Spleen (tissue), 13 donors: ENCODE measurements at places on chromosomes 7 and 10. TPM values are rescaled to one million over a fixed set of nuclear protein-coding genes. Genes with fewer than 3 reads are reported as not detected.

The UCMA gene
- polyA plus RNA-seq, result not detected

The ZNF487 gene
- polyA plus RNA-seq, result 4.9 TPM

The CYP2E1 gene
- polyA plus RNA-seq, result 0.61 TPM

The AOC1 gene
- 0.39 TPM for polyA plus RNA-seq

The ACTR1A gene
- polyA plus RNA-seq, result 34.7 TPM

The SSC4D gene
- 0.68 TPM for polyA plus RNA-seq

The OR9A2 gene
- not detected for polyA plus RNA-seq

The TMEM139 gene
- polyA plus RNA-seq, result 0.52 TPM

The LCOR gene
- 2.4 TPM for polyA plus RNA-seq

The HOXA10 gene
- 0.05 TPM for polyA plus RNA-seq

The SPAG6 gene
- not detected for polyA plus RNA-seq

DNA sequence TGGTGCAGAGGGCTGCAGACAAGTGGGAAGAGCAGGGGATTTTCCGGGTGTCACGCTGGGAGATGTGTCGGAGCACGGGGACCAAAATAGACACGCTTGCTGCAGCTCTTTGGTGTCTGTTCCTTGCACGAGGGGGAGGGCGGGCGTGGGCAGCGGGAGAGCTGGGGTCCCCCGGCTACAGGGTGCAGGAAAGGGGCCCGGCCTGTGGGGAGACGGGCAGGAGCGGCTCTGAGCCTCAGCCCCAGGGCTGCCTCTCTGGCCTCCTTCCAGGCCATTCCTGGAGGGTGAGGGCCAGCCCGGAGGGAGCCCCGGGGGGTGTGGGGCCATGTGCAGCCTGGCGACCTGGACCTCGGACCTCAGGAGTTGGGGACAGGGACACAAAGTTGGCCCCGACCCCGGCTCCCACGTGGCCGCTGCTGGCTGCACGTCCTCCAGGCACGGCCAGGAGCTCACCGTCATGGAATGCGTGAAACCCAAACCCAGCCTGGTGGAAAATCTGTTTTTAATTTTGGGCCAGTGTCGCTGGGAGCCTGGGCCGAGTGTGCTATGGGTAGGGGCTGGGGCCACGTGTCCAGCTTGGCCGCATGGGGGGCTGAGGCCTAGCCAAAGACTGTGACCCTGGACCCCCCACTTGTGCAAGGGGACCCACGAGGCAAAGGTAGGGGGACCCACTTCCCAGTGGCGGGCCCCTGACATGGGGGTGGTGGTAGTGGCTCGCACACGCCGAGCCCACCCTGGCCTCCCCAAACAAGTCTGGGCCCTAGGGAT is 6.6 kb downstream of the TTYH3 start:
- DNase-seq, result peak; percentile 79

DNA sequence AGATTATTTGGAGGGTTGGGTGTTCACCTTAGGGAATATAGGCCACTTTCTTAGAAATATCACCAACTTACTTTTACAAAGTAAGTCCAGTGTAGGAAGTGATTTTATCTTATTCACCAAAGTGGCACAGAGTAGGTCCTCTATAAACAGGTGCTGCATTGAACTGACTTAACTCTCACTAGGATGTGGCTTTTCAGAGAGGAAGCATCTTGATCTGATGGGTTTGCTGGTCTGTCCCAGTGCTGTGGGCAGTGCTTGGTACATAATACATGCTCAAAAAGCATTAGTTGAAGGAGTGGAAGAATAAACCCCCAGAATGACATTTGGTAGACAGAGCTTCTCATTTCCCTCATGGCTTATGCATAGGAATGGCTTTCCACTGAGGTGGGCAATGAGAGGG is 334.7 kb downstream of the LRMDA start:
- DNase-seq, result no peak

DNA sequence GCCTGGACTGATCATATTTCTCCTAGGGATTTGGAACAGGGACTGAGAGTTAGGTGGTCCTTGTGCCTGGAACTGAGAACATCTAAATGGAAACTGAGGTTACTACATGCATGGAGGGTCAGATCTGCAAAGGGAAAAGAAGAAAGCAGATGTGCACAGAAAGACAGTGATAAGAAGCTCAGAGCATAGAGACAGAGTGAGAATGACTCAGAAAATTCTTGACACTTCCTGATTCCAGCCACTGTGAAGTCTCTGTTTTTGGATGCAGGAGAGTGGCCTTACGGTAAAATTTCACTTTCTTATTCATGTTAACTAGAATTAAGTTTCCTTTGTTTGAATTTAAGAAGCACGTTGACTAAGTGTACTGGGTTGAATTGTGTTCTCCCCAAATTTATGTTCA is 241.7 kb downstream of the TMEM26 start:
- DNase-seq, result no peak

GRCh38 chr10:2831509-2831908 is 235.8 kb upstream of the PFKP start:
- DNase-seq, result no peak

DNA sequence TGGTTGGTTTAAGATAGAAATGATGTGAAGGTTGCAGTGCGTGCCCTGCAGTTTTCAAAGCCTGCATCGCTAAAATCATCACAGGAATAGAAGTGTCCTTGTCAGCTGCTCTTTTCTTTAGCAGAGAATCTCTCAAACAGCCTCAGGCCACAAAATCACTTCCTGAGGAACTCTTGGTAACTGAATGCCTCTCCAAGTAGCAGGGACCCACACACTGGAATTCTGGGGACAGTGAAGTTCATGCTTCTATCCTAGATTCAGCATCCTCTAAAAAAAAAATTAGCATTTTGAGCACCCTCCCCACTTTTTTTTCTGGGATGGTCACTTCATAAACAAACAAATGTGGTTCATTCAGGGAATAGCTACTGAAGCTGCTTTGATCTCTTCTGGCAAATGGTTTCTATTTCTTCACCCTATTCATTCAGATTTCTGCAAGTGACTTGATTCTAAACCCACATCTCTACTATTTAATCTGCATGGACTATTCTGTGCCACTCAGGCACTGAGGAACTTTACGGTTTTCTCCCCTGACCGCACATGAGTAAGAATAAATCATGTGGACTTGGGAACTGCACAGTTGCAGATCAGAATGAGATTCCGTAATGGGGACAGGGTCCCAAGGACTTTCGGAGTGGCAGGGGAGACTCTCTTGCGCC is 306.9 kb downstream of the FRMD4A start:
- no peak for DNase-seq

DNA sequence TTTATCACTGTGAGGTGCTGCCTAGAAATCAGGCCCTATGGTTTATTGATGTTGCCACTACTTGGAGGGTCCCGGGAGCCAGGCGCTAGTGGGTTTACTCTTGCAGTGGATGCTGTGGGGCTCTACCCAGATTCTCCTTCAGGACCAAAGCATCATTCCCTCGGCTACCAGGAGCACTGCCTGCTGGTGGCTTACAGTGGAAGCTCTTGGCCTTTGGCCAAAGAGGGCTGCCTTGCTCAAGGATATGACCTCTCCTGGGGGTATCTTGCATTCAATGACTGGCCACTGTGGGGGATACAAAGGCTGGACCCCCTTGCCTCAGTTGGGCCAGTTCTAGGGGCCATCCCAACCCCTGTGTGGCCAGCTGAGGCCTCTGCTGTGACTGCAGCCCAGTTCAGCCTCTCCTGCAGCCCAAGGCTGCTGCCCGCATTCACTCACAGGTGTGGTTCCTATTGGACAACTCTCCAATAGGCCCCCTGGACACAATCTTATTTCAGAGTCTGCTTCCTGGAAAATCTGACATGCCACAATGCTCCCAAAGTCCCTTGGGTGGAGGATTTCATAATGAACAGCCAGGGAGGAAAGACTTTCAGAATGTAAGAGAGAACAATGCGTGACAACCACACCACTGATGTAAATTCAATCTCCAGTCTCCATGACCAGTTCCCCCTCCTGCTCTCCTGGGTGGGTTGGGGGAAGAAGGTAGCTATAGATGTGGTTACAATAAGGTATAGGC is 196.3 kb downstream of the SNX10 start:
- DNase-seq, result no peak

GRCh38 chr7:151793531-151793951 is 83.4 kb downstream of the PRKAG2 start:
- peak; percentile 76 for DNase-seq

GRCh38 chr7:117325836-117326235 is 3.0 kb upstream of the WNT2 start:
- DNase-seq, result no peak

DNA sequence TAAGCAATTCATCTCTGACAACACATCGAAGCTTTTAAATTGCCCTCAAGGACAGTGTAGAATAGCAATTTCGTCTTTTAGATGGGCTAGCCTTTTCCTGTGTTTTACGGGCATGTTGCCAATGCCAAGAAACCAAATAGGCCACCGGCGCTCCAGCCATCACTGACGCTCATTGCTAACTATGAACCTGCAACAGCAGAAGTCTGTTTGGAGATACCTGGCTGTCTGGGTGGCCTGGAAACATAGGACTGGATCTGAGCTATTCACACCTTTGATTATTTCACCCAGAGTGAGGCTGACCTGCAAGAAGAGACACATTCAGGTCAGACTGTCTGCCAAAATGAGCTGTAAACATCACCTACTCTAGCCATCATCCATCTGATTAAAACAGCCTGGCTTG is 12.0 kb downstream of the KPNA7 start:
- no peak for DNase-seq

GRCh38 chr7:93860261-93860660 is 30.3 kb downstream of the TFPI2 start:
- DNase-seq, result no peak

- no peak for DNase-seq
Measured at GRCh38 chr7:65441010-65441409, 67.4 kb downstream of the ZNF92 start.

DNA sequence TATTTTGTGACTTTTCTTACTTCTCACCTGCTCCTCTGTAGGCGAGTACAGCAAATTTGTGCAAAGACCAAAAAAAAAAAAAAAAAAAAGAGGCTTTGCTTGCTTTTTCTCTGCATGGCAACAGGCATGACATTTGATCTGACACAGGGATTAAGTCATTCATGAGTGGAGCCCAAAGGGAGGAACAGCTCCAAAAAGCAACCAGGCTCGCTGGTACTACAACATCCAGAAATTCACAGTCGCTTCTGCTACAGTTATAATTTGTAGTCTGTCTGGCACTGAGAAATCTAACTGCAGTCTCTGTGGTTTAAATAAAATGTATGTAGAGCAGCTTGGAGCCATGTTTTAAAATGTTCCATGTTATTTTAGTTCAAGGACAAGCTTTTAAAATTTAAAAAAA is 31.7 kb downstream of the MKX start:
- DNase-seq, result no peak

DNA sequence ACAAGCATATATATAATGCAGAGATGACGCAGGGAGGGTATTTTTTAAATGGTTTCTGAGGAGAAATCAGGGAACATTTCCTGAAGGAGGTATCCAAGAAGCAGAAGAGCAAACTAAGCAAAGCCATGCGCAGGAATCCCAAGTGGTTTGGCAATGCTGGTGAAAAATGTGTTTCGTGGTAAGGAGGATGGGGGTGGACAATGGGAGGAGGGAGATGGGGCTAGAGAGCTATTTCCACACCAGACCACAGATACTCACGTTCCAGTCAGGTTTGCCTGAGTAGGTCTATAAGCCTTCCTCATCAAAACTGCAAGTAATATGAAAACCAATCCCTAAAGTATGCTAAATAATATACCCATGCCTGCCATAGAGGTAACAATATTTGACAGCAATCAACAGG is 223.7 kb upstream of the MKLN1 start:
- no peak for DNase-seq

GRCh38 chr7:30308389-30308788 is 24.0 kb downstream of the ZNRF2 start:
- no peak for DNase-seq

GRCh38 chr7:22612776-22613175 is 112.8 kb upstream of the STEAP1B start:
- DNase-seq, result no peak

GRCh38 chr10:119301397-119301796 is 94.0 kb downstream of the GRK5 start:
- DNase-seq, result peak; percentile 91

DNA sequence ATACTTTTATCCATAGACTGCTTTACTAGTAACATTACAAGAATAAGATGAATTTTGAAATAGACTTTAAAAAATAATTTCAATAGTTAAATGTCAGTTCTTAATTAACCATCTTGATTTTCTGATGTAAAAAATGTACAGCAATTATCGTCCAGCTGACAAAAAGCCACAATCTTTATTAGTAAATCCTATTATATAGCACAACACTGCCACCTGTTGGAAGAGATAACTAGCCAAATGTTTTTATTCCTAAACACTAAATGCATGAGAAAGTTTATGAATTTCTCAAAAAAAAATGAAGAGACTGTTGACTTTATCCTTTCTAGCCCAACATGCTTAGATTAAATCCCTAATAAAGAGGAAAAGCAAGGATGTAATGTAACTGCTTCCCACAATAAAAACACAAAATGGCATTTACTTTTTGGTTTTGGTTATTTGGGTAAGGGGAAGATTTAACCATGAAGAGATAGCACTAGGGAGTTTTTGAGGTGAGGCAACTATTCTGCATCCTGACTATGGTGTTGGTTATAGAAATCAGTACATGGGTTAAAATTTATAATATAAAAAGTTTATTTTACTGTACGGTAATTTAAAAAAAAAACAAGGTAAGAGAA is 8.0 kb downstream of the COA1 start:
- no peak for DNase-seq

GRCh38 chr7:73892003-73892999 is 31.3 kb downstream of the TMEM270 start:
- no peak for DNase-seq

DNA sequence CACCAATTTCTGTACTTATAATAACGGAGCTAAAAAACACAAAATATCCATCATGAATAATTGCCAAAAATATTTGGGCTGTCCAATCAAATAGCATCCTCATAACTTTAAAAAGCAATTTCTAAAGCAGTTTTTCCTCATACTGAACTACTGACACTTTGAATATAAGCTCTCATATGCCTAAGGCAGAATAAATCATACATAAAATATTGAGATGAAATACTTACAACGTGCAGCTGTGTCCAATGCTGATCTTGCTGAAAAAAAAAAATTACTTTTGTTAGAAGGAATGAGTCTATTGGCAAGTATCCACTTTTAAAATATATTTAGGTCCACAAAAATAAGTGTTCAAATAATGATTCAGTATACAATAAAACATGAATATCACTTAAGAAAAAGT is 24.2 kb downstream of the FAM3C start:
- no peak for DNase-seq

- no peak for DNase-seq
Measured at GRCh38 chr10:33139181-33139646, 181.2 kb upstream of the ITGB1 start.

DNA sequence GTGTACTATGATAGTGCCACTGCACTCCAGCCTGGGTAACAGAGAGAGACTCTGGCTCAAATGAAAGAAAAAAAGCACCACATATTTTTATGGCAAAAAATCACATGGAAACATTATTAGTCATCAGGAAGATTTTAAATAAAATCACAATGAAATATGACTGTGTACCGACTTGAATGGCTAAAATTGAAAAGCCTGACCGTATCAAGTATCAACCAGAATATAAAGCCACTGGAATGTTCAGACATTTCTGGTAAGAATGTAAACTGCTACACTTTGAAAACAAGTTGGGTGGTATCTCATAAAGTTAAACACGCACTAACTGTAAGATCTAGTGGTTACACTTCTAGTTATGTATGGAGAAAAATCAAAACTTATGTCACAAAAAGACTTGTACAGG is 306.7 kb upstream of the MBL2 start:
- DNase-seq, result no peak

GRCh38 chr10:24854256-24854655 is 98.2 kb downstream of the PRTFDC1 start:
- DNase-seq, result no peak

- no peak for DNase-seq
Measured at GRCh38 chr7:76142861-76143260, 58.8 kb upstream of the SRRM3 start.

GRCh38 chr7:127346575-127347256 is 45.8 kb downstream of the ZNF800 start:
- DNase-seq, result no peak
